Common myeloid progenitor, CD34-positive (primary cell): ENCODE measurements at places on chromosomes 13 and 19.

DNA sequence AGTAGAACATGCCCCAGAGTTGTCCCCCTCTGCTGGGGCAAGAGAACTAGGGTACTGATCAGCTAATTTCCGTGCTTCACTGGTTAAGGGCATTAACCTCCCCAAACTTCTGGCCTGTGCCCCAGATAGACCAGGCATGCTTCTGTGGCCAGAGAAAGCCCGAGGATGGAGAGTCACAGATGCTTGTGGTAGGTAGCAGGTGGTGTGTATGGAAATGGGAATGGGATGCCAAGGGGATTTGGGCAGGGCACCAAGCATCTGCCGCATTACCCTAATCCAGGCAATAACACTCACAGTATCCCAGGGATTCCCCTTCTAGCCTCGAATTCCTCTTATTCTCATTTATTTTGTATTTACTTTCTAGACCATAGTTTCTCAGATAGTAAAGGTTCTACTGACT, 124.8 kb upstream of the KLF12 start:
- no peak overlapping the region for H3K27ac ChIP-seq
- no peak for DNase-seq
- H3K4me1 ChIP-seq, result no peaks in the 10 kb centered on the region
- no peaks in the 10 kb centered on the region for H3K36me3 ChIP-seq
- no peak overlapping the region for H3K4me3 ChIP-seq

DNA sequence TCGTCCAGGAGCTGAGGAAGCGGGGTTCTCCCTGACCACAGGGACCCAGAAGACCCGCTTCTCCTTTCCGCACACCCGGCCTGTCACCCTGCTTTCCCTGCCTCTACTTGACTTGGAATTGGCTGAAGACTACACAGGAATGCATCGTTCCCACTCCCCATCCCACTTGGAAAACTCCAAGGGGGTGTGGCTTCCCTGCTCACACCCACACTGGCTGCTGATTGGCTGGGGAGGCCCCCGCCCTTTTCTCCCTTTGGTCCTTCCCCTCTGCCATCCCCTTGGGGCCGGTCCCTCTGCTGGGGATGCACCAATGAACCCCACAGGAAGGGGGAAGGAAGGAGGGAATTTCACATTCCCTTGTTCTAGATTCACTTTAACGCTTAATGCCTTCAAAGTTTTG, 18.9 kb downstream of the VASP start:
- peaks cover 21% of the 10 kb centered on the region for H3K36me3 ChIP-seq
- peaks cover 12% of the 10 kb centered on the region for H3K4me1 ChIP-seq
- no peak overlapping the region for H3K4me3 ChIP-seq
- H3K27me3 ChIP-seq, result peaks cover 4% of the 10 kb centered on the region
- H3K27ac ChIP-seq, result no peak overlapping the region

- no peak overlapping the region for H3K4me3 ChIP-seq
- peaks cover 8% of the 10 kb centered on the region for H3K36me3 ChIP-seq
- DNase-seq, result peak; percentile 82
- no peak overlapping the region for H3K27ac ChIP-seq
- peaks cover 9% of the 10 kb centered on the region for H3K4me1 ChIP-seq
Observed at GRCh38 chr13:32530841-32531253, 7.7 kb downstream of the N4BP2L2 start.

DNA sequence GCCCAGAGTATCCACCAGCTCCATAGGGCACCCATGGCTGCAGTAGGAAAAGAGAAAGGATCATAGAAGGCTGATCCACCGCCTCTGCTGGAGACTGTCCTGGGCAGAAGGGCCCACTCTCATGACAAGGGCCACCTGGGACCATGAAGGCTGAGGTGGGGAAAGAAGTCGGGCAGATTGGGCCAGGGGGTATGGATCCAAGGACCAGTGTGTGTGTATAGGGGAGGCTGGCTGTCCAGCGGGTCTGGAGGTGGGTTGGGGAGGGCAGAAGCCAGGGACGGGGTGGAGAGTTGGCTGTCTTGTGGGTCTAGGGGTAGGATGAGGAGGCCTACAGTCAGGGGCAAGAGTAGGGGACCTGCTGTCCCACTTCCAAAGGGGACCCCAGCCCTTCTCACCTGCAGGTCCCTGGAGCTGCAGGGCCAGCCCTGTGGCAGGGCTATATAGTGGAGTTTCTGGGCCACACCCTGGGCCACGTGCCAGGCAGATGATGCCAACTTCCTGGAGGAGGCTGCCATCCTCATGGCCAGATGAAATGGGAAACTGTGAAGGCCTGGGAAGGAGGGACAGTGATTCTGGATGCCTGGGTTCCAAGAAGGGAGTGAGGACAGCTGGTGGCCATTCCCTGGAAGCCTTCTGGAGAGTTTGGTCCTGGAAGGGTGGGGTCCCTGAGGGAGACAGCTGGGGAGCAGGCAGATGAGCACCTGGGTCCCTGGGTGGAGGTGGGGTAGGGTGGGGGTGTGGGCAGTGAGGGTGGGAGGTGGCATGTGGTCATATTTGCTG, at the start of gene FCGBP:
TSS of gene FCGBP (minus strand) at position 51 of the 780 bp plus-strand sequence.
- no peak within 1 kb of the TSS for H3K4me3 ChIP-seq
- no peak within 1 kb of the TSS for H3K27ac ChIP-seq
- DNase-seq, result no peak
- peaks cover 90% of the 10 kb centered on the region for H3K27me3 ChIP-seq
- no peaks in the 10 kb centered on the region for H3K4me1 ChIP-seq

- no peak overlapping the region for H3K4me3 ChIP-seq
- H3K4me1 ChIP-seq, result no peaks in the 10 kb centered on the region
- peaks cover 65% of the 10 kb centered on the region for H3K36me3 ChIP-seq
Observed at GRCh38 chr19:50039968-50040367, 14.2 kb downstream of the ZNF473 start.

- H3K36me3 ChIP-seq, result peaks cover 2% of the 10 kb centered on the region
- DNase-seq, result peak; percentile 5
- peaks cover 16% of the 10 kb centered on the region for H3K4me1 ChIP-seq
- peak overlapping the region; percentile 57 for H3K4me3 ChIP-seq
- no peaks in the 10 kb centered on the region for H3K27me3 ChIP-seq
Observed at GRCh38 chr19:52896431-52897137, 851 bp downstream of the ZNF320 start.

DNA sequence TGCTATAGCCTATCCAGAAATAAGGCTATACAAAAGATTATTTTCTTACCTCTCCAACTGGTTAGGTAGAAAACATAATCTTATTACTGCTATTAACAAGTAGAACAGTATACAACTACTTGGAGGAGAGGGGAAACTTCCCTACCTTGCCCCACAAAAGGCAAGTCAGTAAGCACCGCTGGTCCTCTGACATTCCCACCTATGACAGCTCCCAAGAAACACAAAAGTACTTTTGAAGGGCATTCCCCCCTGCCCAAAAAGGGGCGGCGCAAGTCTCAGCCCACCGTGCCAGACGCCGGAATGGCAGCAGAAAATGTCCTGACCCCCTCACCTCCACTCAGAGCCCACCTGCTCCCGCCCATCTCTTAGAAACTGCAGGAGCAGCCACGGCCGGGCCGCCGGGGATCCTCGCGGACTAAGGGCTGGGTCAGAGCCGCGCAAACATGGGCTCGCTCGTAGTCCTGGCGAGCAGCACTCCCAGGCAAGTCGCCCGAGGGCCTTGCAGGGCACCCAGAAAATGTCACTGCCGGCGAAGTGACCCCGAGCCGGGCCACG, 437 bp downstream of the SUCLA2 start:
- H3K4me3 ChIP-seq, result peak overlapping the region; percentile 98
- no peak for DNase-seq
- H3K27ac ChIP-seq, result peak overlapping the region; percentile 78

DNA sequence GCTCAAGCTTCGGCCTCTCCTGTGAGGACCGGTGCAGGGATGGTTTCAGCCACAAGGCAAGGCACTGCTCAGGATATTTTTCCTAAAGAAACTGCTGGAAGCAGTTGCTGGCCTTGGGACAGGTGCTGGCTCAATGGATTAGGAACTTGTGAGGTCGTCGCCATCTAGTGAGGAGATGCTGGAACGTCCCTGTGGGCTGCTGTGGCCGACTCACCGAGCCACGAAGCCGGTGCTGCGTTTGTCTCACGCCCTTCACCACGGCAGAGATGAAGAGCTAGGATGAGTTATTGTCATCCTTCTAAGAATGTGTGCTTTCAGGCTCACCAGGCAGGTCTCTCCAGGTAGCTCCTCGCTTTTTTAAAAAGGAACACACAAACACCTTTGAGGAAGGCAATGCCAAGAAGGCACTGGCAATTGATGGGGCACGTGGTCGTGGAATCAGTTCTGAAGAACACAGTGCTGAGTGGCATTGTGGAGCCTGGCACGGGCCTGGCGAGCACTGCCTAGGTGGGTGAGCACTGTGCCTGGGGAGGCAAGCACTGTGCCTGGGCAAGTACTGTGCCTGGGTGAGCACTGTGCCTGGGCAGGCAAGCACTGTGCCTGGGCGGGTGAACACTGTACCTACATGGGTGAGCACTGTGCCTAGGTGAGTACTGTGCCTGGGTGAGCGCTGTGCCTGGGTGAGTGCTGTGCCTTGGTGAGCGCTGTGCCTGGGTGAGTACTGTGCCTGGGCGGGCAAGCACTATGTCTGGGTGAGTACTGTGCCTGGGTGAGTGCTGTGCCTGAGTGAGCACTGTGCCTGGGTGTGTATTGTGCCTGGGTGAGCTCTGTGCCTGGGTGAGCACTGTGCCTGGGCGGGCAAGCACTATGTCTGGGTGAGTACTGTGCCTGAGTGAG, 140.4 kb downstream of the TEX29 start:
- H3K27me3 ChIP-seq, result peaks cover 49% of the 10 kb centered on the region
- H3K4me1 ChIP-seq, result no peaks in the 10 kb centered on the region
- H3K27ac ChIP-seq, result no peak overlapping the region
- H3K36me3 ChIP-seq, result no peaks in the 10 kb centered on the region
- peak; percentile 3 for DNase-seq

DNA sequence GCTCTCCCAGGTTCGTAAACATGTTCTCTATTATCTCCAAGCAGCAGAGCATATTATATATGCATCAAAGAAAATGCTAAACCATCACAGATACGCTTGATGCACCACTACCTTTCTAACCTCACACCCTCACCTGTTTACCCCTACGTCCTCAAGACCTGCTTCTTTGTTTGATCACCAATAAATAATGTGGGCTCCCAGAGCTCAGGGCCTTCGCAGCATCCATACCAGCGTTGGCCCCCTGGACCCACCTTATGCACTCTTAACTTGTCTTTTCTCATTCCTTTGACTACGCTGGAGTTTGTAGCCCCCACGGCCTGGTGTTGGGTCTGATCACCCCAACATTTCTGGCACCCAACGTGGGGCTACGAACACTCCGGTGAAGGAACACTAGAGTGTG, 10.0 kb upstream of the ZNF443 start:
- H3K4me1 ChIP-seq, result no peaks in the 10 kb centered on the region
- H3K27ac ChIP-seq, result no peak overlapping the region
- no peak overlapping the region for H3K4me3 ChIP-seq
- no peaks in the 10 kb centered on the region for H3K27me3 ChIP-seq
- peak; percentile 14 for DNase-seq
